ENCODE measurements at places on chromosomes 3 and 15. TPM values are rescaled to one million over a fixed set of nuclear protein-coding genes. Genes with fewer than 3 reads are reported as not detected.

DNA sequence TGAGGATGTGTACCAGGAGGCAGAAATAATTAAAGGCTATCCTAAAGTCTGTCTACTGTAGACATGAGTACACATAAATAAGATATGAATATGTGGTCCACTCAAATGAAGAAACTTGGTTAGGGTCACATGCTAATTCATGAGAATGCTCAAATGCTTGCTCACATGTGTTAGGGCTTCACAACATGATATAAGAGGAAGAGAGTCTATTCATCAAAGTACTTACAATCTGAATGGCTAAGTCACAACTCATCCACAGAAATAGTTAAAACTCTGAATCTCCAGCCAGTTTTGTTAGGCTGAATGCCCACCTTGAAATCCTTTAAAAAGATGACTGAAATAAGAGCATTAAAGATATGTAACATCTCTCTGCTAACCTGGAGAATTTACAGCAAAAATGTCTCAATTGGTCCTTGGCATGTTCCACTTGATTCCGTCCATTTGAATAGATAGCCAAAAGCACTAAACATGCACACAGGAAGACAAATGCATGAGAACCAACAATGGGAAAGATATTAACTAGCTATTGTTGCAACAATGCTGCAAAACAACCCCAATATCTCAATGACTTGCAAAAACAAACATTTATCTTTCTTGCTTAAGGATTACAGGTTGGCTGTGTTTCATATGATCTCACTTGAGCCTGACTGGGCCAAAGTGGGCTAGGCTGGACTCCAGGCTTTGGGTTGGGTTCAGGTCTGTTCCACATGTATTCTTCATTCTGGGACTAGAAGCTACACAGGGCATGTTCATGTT, 10.6 kb upstream of the TBC1D5 start:
- H3K4me1 ChIP-seq = no peaks in the 10 kb centered on the region
- no peaks in the 10 kb centered on the region for H3K36me3 ChIP-seq
- H3K27me3 ChIP-seq = no peaks in the 10 kb centered on the region
- H3K4me3 ChIP-seq = no peak overlapping the region
- DNase-seq = no peak
- no peak overlapping the region for H3K27ac ChIP-seq

- H3K4me1 ChIP-seq = no peaks in the 10 kb centered on the region
- no peaks in the 10 kb centered on the region for H3K36me3 ChIP-seq
- H3K27me3 ChIP-seq = no peaks in the 10 kb centered on the region
- H3K4me3 ChIP-seq = no peak overlapping the region
Observed at GRCh38 chr15:37536967-37537605, 397.4 kb upstream of the TMCO5A start.

GRCh38 chr3:150370122-150370602, 37.9 kb upstream of the TSC22D2 start:
- H3K27me3 ChIP-seq = no peaks in the 10 kb centered on the region
- H3K4me3 ChIP-seq = peak overlapping the region; percentile 11
- DNase-seq = peak; percentile 80
- no peaks in the 10 kb centered on the region for H3K36me3 ChIP-seq

GRCh38 chr15:67832897-67833709, 6.7 kb downstream of the RNU6-1 start:
- H3K27ac ChIP-seq = no peak overlapping the region
- no peak for DNase-seq
- no peaks in the 10 kb centered on the region for H3K27me3 ChIP-seq
- no peak overlapping the region for H3K4me3 ChIP-seq
- H3K4me1 ChIP-seq = no peaks in the 10 kb centered on the region
- H3K36me3 ChIP-seq = no peaks in the 10 kb centered on the region

GRCh38 chr3:174636451-174636850, 222.7 kb upstream of the NAALADL2 start:
- no peak for DNase-seq
- H3K4me1 ChIP-seq = no peaks in the 10 kb centered on the region
- no peak overlapping the region for H3K4me3 ChIP-seq
- no peaks in the 10 kb centered on the region for H3K36me3 ChIP-seq

GRCh38 chr15:63891768-63892133, 58.0 kb upstream of the HERC1 start:
- H3K4me3 ChIP-seq = no peak overlapping the region
- no peak for DNase-seq
- H3K4me1 ChIP-seq = peaks cover 6% of the 10 kb centered on the region
- H3K27me3 ChIP-seq = no peaks in the 10 kb centered on the region
- H3K36me3 ChIP-seq = no peaks in the 10 kb centered on the region

- no peak overlapping the region for H3K4me3 ChIP-seq
- no peaks in the 10 kb centered on the region for H3K27me3 ChIP-seq
- no peaks in the 10 kb centered on the region for H3K4me1 ChIP-seq
- no peaks in the 10 kb centered on the region for H3K36me3 ChIP-seq
- peak; percentile 71 for DNase-seq
- H3K27ac ChIP-seq = peak overlapping the region; percentile 5
Observed at GRCh38 chr15:40115670-40116093, 7.0 kb upstream of the BMF start.

DNA sequence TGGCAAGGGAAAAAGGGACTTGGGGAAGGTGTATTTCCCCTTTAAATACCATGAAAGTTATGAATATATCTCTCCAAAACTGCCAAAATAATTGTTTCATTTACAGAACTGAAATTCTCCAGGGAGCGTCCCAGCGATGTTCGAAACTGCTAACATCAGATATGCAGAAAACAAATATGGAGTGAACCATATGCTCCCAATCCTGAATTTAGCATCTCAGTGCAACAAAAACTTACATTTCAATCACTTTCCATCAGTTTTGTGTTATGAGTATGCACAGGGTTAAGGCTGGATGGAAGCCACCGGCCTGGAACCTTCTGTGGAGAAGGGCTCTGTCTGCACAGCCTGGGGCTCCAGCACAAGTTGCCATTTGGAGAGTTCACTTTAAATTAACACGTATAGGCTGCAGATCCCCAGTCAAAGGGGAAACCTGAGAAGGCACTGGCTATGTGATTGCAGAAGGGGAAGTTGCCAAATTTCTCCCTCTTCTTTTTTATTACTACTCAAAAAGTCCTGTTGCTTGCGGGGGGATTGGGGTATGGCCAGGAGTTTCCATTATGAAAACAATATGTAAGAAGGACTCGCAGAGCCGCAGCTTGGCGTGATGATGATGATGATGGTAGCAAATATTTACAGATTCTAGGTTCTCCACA, 56.9 kb upstream of the FOXP1 start:
- H3K27ac ChIP-seq = no peak overlapping the region
- H3K4me1 ChIP-seq = peaks cover 9% of the 10 kb centered on the region
- no peaks in the 10 kb centered on the region for H3K27me3 ChIP-seq
- DNase-seq = no peak

GRCh38 chr3:123635217-123635616, 50.4 kb upstream of the HACD2 start:
- H3K4me3 ChIP-seq = no peak overlapping the region
- H3K4me1 ChIP-seq = peaks cover 22% of the 10 kb centered on the region
- no peak for DNase-seq
- no peaks in the 10 kb centered on the region for H3K36me3 ChIP-seq

DNA sequence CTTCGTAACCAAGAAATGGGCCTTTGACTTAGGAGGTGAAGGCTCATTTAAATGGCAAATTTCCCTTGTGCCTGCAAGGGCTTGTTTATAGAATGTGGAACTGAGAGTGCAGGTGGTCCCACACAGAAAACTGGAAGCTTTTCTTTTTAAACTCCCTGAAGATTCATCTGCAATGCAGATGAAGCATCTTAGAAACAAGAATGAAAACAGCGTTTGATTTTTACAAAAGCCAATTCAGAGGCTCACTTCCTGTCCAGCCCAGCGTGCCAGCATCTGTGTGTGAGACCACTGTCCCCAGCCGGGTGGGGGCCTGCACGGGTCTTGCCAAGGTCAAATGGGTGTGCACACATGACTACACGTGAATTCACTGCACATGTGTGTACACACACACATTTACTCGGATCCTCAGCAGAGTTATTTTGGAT, 94.7 kb downstream of the LINGO1 start:
- no peak overlapping the region for H3K4me3 ChIP-seq
- no peaks in the 10 kb centered on the region for H3K27me3 ChIP-seq
- H3K27ac ChIP-seq = no peak overlapping the region
- no peaks in the 10 kb centered on the region for H3K36me3 ChIP-seq
- peaks cover 13% of the 10 kb centered on the region for H3K4me1 ChIP-seq
- no peak for DNase-seq

GRCh38 chr15:63321462-63321861, 44.1 kb downstream of the APH1B start:
- H3K27me3 ChIP-seq = no peaks in the 10 kb centered on the region
- no peak overlapping the region for H3K4me3 ChIP-seq
- H3K36me3 ChIP-seq = no peaks in the 10 kb centered on the region
- H3K4me1 ChIP-seq = no peaks in the 10 kb centered on the region
- H3K27ac ChIP-seq = no peak overlapping the region

GRCh38 chr3:97438131-97438530, 326.4 kb upstream of the ARL6 start:
- H3K4me1 ChIP-seq = no peaks in the 10 kb centered on the region
- no peaks in the 10 kb centered on the region for H3K27me3 ChIP-seq
- H3K36me3 ChIP-seq = no peaks in the 10 kb centered on the region
- H3K4me3 ChIP-seq = no peak overlapping the region
- H3K27ac ChIP-seq = no peak overlapping the region

DNA sequence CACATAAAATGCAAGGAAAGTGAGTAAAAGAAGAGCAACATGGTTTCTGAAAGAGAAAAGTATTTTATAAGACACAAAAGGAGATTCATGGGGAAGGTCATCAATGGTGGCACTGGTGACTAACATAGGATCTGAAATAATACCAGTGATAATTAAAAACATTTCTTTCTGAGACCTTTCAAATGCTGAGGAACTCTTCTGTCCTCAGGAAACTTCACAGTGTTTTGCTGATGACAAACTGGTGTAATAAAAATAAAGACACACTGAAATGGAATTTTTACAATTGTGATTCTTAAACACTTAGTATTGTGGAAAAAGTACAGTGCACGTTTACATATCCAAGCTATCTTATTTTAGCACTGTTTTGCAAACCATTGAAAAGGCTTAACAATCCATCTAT, 80.4 kb upstream of the ZBTB20 start:
- no peak overlapping the region for H3K4me3 ChIP-seq
- DNase-seq = no peak
- no peaks in the 10 kb centered on the region for H3K27me3 ChIP-seq
- H3K36me3 ChIP-seq = no peaks in the 10 kb centered on the region

DNA sequence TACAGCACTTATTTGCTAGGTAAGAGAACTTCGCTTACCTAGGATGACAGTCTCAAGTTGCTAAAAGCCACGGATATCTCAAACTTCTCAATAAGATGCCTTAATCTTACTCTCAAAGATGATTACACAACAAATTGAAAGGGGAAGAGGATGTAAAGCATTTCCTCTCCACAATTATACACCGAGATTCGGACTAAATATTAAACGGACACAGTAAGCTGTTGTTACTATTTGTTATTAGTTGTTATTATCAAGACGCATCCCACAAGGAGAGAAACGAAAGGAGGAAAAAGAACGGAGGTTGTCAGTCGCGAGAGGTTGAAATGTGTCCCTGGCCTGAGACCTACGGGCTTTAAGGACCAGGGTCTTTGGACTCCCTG, 660 bp downstream of the ZNF106 start:
- peak overlapping the region; percentile 87 for H3K4me3 ChIP-seq
- peak overlapping the region; percentile 100 for H3K27ac ChIP-seq
- H3K36me3 ChIP-seq = no peaks in the 10 kb centered on the region
- no peaks in the 10 kb centered on the region for H3K27me3 ChIP-seq

GRCh38 chr3:162368417-162368816, 871.8 kb downstream of the OTOL1 start:
- H3K27ac ChIP-seq = no peak overlapping the region
- H3K4me1 ChIP-seq = no peaks in the 10 kb centered on the region
- no peak for DNase-seq
- H3K36me3 ChIP-seq = no peaks in the 10 kb centered on the region
- H3K27me3 ChIP-seq = no peaks in the 10 kb centered on the region
- no peak overlapping the region for H3K4me3 ChIP-seq

- no peak overlapping the region for H3K4me3 ChIP-seq
- no peaks in the 10 kb centered on the region for H3K27me3 ChIP-seq
- no peak for DNase-seq
- no peaks in the 10 kb centered on the region for H3K36me3 ChIP-seq
- H3K27ac ChIP-seq = no peak overlapping the region
Observed at GRCh38 chr15:67358391-67358790, 103.8 kb downstream of the IQCH start.

DNA sequence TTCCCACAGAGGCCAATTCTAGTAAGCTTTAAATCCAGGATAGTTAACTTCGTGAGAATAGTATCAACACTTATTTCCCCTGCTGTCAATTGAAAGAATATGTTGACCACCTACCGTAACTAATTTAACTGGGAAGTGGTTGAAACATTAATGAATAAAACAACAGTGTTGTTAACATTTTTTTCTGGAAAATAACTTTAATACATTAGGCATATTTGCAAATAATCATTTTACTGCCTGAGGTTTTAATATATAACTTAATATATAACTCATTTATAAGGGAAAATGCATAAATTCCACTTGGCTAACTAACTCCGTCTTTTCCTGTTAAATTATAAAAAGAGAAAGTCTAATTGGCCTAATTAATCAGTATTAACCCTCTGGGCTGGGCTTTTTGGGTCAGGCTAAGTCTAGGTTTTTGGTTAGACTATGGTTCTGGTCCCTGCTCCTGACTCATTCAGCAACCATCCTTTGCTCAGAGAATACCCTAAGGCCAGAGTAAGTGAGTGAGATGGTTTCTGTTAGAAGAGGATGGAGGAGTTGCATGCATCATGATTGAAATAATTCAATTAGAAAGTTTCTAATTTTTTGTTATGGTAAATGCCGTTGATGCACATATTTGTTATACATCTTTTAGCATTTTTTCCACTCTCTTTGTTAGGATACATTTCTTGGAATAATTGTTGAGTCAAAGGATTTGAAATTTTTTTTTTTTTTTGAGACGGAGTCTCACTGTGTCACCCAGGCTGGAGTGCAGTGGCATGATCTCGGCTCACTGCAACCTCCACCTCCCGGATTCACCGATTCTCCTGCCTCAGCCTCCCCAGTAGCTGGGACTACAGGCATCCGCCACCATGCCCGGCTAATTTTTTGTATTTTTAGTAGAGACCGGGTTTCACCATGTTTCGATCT, 10.8 kb upstream of the SKIL start:
- H3K36me3 ChIP-seq = no peaks in the 10 kb centered on the region
- no peaks in the 10 kb centered on the region for H3K27me3 ChIP-seq
- no peak overlapping the region for H3K4me3 ChIP-seq
- H3K4me1 ChIP-seq = peaks cover 18% of the 10 kb centered on the region

GRCh38 chr3:161423911-161424522, 52.7 kb upstream of the SPTSSB start:
- peaks cover 31% of the 10 kb centered on the region for H3K4me1 ChIP-seq
- no peak overlapping the region for H3K4me3 ChIP-seq
- no peaks in the 10 kb centered on the region for H3K36me3 ChIP-seq

EPHA6 gene
- 2.9 TPM for total RNA-seq

DGKG gene
- total RNA-seq = 0.81 TPM

CAMK1 gene
- total RNA-seq = 9.7 TPM

EPHA3 gene
- total RNA-seq = not detected

TEX9 gene
- total RNA-seq = 1.9 TPM

SKOR1 gene
- total RNA-seq = not detected

CADM2 gene
- total RNA-seq = not detected

PIERCE2 gene
- total RNA-seq = not detected

ITIH1 gene
- total RNA-seq = not detected

NOX5 gene
- total RNA-seq = not detected

CADPS gene
- total RNA-seq = not detected

REC114 gene
- total RNA-seq = not detected

PIF1 gene
- total RNA-seq = 45.8 TPM

SLC28A2 gene
- 0.11 TPM for total RNA-seq

ITIH3 gene
- 0.23 TPM for total RNA-seq

Data from Caco-2 (cell line).